ENCODE measurements at places on chromosomes 2 and 18.

DNA sequence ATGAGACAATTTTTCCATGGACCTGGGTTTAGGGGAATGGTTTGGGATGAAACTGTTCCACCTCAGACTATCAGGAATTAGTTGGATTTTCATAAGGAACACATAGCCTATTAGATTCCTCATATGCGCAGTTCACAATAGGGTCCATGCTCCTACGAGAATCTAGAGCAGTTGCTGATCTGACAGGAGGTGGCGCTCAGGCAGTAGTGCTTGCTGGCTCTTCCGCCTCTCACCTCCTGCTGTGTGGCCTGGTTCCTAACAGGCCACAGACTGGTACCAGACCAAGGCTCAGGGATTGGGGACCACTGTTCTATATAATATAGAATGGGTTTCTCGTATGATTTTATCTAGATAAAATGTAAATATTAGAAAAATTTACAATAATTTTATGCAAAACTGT, 338.7 kb downstream of the CPS1 start:
- no peak for DNase-seq

- no peak for DNase-seq
These were observed 20.4 kb downstream of the KDSR start for GRCh38 chr18:63346480-63347183.

DNA sequence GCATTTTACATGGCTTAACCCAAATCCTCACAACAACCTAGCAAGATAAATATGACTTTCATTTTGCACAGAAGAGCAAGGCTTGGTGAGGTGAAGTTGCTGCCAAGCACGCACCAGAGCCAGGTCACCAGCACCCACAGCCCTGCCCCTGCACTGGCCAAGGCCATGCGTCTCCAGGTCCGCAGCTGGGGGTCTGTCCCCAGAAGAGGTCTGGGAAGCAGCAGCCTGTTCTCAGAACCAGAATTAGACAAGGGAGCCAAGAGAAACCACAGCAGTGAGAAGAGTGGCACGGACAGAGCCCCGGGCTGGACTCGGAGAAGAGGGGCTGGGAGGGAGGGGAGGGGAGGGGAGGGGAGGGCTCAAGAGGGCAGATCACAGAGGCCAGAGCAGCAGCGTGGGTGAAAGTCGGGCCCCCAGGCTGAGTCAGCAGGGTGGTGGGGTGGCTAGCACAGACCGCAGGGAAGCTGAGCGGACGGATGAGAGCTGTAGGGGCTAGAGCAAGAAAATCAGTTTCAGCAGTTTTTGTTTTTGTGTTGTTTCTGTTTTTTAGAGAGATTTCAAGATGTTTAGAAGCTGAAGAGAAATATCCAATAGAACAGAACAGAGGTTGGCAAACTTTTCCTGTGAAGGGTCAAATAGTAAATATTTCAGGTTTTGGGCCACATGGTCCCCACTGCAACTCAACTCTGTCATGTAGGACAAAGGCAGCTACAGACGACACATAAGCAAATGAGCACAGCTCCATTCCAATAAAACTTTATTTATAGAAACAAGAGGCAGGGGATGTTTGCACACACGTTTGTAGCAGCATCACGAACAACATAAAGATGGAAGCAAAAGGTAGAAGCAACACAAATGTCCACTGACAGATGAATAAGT, 7.4 kb upstream of the MTERF4 start:
- no peak for DNase-seq

DNA sequence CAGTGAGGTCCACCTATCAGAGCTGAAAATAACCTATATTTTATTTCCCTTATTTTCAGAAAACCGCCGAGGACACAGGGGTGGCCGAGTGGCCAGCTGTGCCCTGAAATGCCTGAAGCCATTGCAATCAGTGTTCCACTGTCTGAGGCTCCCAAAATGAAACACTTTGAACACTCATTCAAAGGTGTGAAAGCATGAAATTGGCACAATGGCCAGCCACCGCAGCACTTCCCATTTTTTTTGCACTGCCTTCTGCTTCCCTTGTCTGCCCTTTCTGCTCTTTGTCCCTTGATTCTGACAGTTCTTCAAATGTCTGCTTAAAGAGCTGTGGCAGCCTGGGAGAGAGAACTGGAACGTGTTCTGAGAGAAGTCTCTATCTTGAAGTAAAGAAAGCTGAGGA, 1127.5 kb upstream of the CELF4 start:
- DNase-seq = no peak

GRCh38 chr2:54523324-54523959, 67.3 kb downstream of the SPTBN1 start:
- DNase-seq = no peak

- DNase-seq = no peak
These were observed 140.1 kb downstream of the MBP start for GRCh38 chr18:76992226-76993084.

- DNase-seq = no peak
These were observed 14.7 kb downstream of the RRM2 start for GRCh38 chr2:10137053-10137843.

- no peak for DNase-seq
These were observed 47.4 kb upstream of the CDCA7 start for GRCh38 chr2:173307293-173307692.
